ENCODE measurements at places on chromosomes 13 and 19.

DNA sequence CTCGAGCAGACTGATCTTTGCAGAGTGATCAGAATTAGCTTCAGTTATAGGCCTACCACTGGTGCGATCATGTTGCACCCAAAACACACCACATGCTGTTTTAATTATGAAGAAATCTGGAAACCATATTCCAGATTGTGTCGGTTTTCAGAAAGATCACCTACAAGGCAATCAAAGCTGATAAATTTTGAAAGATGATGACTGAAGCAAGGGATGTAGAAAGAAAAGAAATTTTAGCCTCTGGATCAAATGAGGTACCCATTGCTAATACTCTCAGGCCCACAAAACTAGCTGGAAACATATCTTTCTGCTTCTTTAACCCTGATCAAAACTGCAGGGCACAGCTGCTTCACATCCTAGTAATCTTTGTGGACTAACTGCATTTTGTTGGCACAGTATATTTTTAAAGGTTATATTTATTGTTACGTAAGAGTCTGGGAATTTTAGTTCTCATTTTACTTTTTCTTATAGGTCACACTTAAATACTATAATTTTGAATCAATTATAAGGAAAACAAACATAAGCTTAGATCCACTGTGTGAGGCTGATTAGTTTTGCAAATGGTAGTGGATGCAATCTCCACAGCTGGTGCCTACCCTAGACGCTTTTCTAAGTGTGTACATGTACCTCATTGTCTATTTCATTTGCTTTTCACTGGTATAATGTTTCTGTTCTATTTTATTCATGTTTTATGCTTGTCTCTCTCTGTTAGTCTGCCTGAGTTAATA lies 150.9 kb downstream of the RGCC start:
- DNase-seq, result peak; percentile 79

DNA sequence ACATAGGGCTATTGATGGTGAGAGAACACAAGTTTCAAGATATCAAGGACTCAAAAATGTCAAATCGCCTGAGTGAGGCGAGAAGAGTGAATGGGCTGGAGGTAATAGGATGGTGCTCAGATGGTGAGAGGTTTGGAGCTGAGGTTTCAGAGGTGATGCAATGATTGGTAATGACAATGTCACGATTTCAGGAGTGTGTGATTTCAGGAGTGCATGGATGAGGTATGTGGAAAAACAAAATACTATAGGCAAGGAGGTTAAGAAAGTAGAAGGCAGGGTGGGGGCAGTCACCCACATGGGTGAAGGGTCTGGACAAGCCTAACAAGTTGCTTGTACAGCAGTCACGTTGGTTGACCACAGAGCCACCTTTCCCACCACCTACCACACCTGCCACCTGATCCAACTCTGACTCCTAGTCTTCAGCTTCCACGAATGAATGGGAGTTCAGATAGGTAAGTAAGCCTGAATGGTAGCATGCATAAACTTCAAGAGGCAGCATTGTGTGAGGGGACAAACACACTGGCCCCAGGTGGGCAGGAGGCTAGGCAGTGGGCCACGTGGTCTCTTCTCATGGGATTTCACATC lies 71.5 kb downstream of the RUBCNL start:
- DNase-seq, result no peak

DNA sequence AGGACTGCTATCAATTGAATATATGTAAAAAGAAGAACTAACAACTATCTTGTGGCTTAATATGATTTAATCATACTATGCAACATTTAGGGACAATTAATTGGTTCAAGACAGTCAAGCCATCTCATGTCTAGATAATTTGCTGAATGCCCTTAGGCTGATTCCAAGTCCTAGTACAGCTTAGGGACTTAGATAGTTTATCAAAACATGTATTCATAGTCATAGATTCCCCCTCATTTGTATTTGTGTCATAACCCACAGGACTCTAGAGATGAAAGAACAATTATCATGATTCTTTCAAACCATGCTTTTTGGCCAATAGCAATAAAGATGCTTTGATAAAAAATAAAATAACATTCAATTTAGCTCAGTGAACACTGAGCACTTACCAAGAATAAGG lies 607.6 kb downstream of the SLITRK1 start:
- DNase-seq, result peak; percentile 2

- DNase-seq, result no peak
These were observed 249.8 kb downstream of the NBEA start for GRCh38 chr13:35191883-35192282.

- DNase-seq, result no peak
These were observed 3.4 kb downstream of the ZNF576 start for GRCh38 chr19:43599635-43600295.

DNA sequence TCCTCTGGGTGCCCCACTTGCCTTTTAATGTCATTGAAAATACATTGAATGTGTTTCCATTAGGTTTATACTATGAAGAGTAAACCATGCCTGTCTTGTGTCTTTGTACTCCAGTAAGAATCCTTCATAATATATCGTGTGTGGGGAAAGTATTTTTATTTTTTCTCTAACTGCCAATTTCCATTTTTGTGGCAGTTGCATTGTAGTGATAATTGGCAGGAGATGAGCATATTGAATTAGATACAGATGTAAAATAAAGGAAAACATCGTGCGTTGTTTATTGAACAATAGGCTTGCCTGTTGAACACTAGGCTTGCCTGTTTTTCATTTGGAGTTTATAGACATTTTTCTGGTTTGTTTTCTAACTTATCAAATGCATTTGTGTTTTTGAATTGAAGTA lies 218.8 kb downstream of the NBEA start:
- DNase-seq, result no peak

GRCh38 chr19:39104186-39104596 lies 20.0 kb downstream of the ACP7 start:
- DNase-seq, result no peak

DNA sequence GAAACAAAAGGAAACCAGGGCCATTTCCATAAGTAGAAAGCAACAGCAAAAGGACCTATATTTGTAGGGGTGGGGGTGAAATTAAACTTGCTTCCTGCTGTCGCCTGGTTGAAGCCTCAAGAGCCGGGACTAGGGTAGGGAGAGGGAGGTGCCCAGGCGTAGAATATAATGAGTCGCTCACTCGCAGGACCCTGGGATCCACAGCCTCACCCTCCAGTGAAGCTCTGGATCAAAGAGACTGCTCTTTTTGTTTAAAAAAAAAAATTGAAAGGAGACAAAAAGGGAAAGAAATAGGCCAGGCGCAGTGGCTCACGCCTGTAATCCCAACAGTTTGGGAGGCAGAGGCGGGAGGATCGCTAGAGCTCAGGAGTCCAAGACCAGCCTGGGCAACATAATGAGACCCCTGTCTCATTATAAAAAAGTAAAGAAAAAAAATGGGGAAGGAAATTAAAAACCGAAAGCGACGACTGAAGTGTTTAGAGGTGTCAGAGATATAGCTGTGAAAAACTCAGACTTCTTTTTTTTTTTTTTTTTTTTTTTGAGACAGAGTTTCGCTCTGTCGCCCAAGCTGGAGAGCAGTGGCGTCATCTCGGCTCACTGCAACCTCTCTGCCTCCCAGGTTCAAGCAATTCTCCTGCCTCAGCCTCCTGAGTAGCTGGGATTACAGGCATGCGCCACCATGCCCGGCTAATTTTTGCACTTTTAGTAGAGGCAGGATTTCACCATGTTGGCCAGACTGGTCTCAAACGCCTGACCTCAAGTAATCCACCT lies 10.9 kb upstream of the ADGRE5 start:
- no peak for DNase-seq

DNA sequence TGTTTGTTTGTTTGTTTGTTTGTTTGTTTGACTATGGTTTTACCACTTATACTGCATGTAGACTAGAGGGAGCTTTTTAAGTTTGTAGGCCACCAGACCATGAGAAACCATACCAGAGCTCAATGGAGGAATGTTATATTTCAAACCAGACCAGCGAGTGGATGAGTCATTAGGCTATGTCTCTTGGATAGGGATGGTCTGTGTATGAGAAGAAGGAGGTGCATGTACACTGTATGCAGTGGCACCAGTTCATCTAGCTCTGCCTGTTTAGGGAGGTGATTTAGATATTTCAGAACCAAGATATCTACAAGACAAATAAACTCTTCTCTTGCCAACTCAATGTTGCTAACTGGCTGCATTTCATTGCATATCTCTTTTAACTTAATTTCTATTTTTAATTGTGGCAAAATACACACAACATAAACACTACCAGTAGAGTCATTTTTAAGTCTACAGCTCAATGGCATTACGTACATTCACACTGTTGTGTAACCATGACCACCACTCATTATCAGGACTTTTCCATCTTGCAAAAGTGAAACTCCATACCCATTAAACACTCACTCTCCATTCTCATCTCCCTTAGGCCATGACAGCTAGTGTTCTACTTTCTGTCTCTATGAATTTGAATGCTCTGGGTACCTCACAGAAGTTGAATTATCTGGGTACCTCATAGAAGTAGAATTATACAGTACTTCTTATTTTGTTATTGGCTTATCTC lies 29.2 kb downstream of the SYDE1 start:
- DNase-seq, result no peak

DNA sequence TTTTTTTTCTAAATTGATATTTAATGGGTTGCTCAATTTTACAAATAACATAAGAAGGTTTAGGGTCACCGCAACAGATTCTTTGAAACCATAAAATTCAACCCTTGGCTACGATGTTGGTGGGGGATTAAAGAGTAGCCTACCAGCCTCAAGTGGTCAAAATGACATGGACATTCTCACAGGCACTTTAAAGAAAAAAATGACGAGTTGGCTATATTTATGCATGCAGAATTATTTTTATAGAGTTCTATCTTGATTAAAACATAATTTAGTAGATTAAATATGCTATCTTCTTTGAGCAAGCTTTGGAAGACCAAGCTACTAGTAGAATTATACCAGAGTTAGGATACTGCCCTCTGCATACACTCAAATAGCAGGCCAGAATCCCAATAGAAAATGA lies 293.0 kb downstream of the DCT start:
- no peak for DNase-seq

GRCh38 chr13:36666477-36667229 lies 7.2 kb upstream of the SERTM1 start:
- DNase-seq, result no peak

- no peak for DNase-seq
These were observed 100.4 kb downstream of the RGCC start for GRCh38 chr13:41557719-41558118.

GRCh38 chr19:45920458-45920857 lies 5.9 kb upstream of the NANOS2 start:
- no peak for DNase-seq

GRCh38 chr19:33350538-33351309 lies 22.8 kb upstream of the CEBPG start:
- peak; percentile 14 for DNase-seq

- peak; percentile 47 for DNase-seq
These were observed 418 bp downstream of the ZNF444 start for GRCh38 chr19:56141417-56141993.

DNA sequence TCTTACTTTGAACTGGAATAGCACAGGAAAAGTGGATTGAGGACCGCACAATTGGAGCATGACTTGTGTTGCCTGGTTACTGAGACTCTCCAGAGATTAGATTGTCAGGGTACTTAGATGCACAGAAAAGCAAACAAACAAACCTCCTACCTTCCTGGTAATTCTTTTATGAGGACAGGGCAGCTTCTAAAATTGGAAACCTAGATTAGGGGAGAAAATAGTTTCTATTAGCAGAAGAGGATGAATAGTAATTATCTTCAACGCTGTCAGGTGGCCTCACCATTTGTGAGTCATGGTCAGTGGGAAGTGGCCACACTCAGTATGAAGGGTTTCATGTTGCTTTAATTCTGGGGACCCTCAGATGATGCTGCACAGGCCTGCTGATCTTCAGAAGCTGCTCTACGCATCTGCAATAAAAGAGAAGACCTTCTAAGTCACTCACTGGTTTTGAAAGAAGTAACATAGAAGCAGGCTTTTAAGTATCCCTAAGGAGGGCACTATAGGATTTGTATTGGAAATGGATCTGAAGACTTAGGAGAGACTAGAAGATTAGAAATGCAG lies 106.8 kb downstream of the LACC1 start:
- no peak for DNase-seq

GRCh38 chr13:67515895-67516294 lies 285.8 kb upstream of the PCDH9 start:
- peak; percentile 70 for DNase-seq

GRCh38 chr19:3826163-3826562 lies 40.0 kb upstream of the MATK start:
- no peak for DNase-seq

- DNase-seq, result no peak
These were observed 107.7 kb upstream of the HTR2A start for GRCh38 chr13:47004540-47004939.

- DNase-seq, result no peak
These were observed 150.4 kb upstream of the RXFP2 start for GRCh38 chr13:31588893-31589292.

- no peak for DNase-seq
These were observed 30.1 kb downstream of the KLF12 start for GRCh38 chr13:74103970-74104555.

DNA sequence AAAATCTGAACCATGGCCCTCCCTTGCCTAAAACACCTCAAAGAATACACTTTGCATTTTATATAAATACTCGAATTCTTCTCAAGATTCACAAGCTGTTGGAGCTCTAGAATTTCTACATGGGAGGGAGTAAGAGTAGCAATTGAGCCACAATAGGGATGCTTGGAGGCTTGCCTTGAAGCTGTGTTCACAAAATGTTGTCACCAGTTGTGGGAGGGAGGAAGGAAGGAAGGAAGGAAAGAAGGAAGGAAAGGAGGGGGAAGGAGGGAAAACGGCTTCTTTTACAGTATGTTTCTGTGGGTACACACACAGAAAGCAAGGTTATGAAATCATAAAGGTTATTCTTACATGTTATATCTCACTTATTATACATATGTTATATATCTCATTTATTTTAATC lies 128.6 kb upstream of the PEG3 start:
- DNase-seq, result no peak

DNA sequence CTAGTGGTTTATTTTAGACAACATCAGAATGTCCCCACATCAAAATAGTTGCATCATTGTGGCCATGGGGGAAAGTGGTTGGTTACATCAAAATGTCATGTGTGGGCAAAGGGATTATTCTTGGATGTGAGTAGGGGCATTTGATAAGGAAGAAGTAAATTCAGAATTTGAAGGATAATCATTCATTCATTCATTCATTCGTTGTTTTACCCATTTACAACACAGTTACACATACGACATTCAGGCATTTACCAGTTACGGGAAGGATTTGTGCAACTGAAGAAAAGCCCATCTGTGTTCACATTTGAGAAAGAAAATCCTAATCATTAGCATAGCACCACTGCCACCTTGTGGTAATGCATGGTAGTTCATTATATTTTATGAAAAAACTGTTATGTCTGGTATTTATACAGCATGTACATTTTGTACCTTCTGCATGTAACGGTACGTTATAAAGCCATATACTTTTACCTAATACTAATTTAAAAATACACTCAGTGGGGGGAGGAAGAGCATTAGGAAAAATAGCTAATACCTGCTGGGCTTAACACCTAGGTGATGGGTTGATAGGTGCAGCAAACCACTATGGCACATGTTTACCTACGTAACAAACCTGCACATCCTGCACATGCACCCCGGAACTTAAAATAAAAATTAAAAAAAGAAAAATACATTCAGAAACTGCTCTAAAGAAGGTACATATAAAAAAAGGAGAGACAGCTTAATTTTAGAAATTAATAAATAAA lies 62.1 kb downstream of the DGKH start:
- DNase-seq, result peak; percentile 84
